ENCODE measurements at places on chromosomes 7 and 10.

GRCh38 chr10:52314822-52315552 is 906 bp downstream of the DKK1 start:
- peak; percentile 6 for DNase-seq

GRCh38 chr7:98719396-98719795 is 102.3 kb downstream of the NPTX2 start:
- no peak for DNase-seq

GRCh38 chr10:43970018-43970698 is 321.5 kb upstream of the ZNF32 start:
- no peak for DNase-seq

GRCh38 chr10:131770946-131771633 is 129.7 kb upstream of the PPP2R2D start:
- DNase-seq = no peak

DNA sequence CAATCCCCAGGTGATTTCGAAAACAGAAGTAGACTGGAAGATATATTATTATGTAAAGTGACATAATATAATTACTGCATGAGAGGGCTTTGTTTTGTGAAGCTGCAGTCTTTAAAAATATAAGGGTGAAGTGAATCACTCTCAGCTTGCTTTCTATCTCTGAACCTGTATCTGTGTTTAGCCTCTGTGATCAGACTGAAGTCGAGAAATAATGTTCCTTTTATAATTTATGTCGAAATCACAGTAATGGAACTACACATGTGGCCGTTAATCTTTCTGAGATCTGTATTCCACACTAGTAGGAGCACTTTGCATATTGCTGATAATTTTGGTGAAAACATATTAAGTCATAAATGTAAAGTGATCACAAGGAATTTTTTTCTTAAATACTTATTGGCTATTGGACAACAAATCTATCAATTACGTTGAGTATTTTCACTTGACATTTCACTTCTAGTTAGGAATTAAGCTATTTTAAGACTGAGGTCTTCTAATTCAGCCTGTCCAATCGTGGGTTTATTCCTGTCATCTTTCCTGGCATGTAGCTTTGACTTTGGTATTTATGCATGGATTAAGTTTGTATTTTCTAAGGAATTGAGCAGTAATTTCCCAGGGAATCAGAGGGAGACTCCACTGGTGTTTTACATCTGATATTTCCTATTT is 268.2 kb upstream of the POT1 start:
- DNase-seq = no peak

- DNase-seq = no peak
These were observed 104.8 kb downstream of the EMX2 start for GRCh38 chr10:117647306-117647705.

DNA sequence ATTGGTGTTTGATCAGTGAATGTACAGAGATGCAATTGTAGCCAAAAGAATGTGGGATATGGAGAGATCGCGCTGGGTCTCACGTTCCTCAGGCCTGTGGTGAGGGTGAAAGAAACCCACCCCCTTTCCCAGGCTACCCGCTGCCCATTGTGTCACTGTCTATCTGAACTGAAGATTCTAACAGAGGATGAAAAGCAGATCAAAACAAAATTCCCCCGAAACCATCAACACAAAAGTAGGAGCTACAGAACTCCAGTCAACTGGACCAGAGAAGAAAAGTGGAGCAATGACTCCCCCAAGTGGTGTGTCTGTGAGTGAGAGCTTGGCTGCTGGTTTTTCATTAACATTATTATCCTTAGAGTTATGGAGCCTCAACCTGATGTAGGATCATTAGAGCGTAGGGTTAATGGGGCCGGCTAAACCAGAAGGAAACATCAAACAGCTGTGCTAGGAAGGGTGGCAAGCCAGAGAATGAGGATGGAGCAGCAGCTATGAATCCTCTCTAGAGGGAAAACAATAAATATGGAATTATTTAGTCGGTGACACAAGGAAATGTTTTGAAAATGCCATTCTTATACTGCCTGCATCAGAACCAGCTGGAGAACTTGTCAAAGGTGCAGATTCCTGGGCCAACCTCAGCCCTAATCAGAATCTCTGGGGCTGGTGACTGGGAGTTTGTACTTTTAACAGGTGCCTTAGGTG is 38.3 kb downstream of the AKR1B1 start:
- DNase-seq = no peak

- no peak for DNase-seq
These were observed 9.6 kb upstream of the CFAP70 start for GRCh38 chr10:73368238-73368637.

DNA sequence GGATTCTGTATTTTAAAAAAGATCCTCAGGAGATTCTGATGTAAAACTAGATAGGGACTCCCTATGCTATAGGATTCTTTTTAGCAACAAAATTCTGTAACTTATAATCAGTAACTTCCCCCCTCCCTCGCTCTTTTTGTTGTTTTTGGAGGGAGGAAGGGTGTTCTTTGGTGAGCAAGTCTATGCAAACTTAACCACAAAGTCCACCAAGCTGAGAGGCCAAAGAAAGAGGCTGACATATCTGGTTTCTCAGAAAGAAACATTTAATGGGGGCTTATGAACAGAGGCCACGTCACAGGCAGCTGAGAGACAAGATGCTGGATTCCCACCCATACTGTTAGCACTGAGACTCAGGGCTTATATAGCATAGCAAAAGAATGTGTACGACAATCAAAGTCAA is 14.3 kb upstream of the ABCB5 start:
- DNase-seq = no peak

DNA sequence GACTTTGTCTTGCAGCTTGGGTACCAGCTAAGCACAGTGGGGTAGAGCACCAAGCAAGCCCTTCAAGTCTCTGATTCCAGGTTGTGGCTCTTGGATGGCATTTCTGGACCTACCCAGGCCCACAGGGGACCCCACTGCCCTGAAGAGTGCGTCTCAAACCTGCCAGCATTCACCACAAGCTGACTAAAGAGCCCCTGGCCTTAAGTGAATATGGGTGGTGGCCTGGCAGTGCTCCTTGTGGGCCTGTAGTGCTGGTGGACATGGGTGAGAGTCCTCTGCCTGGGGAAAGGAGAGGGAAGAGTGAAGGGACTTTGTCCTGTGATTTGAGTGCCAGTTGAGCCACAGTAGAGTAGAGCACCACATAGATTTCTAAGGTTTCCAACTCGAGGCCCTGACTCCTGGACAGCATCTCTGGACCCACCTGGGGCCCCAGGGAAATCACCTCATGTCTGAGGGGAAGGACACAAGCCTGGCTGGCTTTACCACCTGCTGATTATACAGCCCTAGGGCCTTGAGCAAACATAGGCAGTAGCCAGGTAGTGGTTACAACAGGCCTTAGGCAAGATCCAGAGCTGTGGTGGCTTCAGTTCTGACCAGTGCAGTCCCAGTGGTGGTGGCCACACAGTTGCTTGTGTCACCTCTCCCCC is 23.7 kb downstream of the GSDME start:
- DNase-seq = no peak

DNA sequence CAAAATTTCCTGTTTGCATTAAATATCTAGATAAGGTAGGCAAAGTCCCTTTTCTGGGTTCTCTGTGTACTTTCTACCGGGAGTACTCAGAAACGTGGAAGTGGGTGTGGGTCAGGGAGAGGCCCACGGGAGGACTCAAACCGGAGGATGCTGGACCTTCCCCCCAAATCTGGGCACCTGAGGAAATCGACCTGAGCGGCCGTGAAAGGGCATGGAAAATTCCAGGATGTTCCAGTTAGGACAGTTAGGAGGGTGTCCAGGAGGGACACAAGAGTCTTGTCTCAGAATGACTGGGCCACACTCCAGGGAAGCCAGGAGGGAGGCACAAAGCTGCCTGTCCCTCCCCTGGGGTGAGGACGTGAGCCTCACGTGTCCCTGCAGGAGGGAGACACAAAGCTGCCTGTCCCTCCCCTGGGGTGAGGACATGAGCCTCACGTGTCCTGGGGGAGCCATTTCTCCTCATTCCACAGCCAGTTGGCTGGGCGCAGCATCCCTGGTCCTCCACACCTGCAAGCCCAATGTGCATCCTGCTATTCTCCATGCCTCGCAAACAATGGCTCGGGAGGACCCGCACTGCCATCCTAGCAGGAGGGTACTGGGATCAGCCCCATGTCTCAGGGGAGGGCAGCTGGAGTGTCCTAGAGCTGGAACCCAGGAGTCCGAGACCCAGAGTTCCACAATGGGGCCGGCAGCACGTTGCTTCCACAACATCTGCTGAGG is 190.5 kb upstream of the PPP2R2D start:
- DNase-seq = no peak

GRCh38 chr10:4532976-4533375 is 293.0 kb upstream of the AKR1E2 start:
- no peak for DNase-seq

- no peak for DNase-seq
These were observed 110.2 kb downstream of the RAB11FIP2 start for GRCh38 chr10:117936566-117936965.

- DNase-seq = no peak
These were observed 115.2 kb upstream of the GDF10 start for GRCh38 chr10:47184724-47185330.

DNA sequence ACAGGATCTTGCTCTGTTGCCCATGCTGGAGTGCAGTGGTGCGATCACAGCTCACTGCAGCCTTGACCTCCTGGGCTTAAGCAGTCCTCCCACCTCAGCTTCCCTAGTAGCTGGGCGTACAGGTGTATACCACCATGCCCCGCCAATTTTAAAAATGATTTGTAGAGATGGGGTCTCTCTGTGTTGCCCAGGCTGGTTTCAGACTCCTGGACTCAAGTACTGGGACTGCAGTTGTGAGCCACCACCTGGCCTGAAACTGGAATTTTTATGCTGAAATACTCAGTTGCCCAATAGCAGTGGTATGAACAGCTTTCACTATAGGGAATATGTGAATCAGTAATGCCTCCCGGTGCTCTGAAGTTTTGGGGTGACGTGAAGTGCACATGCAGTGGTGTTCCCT is 7.6 kb downstream of the ZRANB1 start:
- no peak for DNase-seq

All from naive B cell (primary cell).